Stimulated activated CD8-positive, alpha-beta memory T cell treated with anti-CD3 and anti-CD28 coated beads, Interleukin-2, amount 100 ng/mL, for 1 hour (primary cell): ENCODE measurements at places on chromosomes 13 and 19.
A peak's percentile ranks its signal among the peaks of the same experiment; 100 is the strongest.

DNA sequence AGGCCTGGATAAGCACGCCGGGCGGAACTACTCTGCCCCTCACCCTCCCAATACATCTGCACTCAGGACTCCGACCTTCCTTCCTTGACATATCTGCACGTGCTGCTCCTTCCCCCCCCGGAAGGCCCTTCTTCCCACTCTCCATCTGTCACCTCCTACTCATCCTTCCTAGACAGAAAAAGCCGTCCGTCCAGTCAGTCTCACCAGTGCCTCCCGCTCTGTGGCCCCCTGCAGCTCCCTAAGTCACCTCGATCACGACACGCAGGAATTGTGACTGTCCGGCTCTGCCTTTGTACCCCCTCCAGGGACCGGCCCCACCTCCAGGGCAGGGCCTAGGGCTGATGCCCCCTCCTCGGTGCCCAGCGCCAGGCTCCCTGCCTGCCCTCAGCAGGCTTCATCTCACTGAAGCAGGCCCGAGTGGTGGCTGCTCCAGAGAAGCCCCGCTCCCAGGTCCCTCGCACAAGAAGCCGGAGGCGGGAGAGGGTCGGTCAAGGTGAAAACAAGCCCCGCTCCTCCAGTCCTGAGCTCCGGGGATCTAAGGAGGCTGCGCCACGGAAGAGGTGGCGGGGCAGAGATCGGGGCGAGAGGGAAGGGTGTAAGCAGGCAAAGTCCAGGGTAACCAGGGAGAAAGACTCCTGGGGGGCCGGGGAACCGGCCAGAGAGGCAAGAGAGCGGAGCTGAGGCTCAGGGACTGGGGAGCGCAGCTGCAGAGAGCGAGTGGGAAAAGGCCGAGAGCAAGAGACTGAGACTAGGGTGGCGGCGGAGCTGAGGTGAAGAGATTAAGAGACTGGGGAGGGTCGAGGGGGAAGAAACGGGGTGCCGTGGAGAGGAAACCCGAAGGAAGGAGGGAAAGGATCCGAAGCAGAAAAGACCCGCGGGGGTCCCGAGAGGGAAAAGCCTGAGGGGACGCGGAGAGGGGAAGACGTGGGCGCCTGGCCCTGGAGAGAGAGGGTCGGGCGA is 1.1 kb downstream of the PPP6R1 start:
- DNase-seq, result no peak

DNA sequence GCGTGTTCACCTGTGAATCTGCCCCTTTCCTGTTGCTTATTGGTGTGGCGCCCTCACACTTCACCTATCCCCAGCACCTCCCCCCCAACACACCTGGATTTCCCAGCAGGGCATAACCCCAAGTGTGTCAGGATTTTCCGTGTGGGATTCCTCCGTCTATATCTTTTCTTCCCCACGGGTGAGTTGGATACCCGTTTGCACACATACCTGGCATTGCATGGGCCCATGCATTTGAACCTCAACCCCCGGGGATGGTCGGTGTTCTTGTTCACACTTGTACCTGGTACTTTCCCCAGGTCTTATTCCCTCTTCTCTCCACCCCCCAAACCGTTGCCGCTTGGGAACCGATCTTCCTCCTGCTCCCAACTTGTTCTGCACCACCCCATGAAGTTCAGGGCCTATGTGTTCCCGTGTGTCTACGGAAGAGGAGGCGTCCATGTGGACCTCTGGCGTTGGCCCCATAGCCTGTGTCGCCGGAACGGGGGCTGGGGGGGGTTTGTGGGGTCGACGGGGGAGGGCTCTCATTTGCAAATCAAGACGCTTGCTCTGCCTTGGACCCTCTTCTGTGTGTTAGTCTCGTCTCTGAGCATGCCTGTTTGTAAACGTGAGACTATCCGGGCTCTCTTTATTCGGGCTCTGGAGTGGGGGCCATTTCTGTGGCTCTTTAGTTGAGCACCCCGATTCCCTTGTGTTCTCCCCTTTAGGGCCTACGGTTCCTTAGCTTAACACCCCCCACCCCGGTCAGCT is 1.7 kb downstream of the PRR12 start:
- DNase-seq, result no peak

GRCh38 chr19:18782559-18783225 is 8.4 kb downstream of the COMP start:
- no peak for DNase-seq

DNA sequence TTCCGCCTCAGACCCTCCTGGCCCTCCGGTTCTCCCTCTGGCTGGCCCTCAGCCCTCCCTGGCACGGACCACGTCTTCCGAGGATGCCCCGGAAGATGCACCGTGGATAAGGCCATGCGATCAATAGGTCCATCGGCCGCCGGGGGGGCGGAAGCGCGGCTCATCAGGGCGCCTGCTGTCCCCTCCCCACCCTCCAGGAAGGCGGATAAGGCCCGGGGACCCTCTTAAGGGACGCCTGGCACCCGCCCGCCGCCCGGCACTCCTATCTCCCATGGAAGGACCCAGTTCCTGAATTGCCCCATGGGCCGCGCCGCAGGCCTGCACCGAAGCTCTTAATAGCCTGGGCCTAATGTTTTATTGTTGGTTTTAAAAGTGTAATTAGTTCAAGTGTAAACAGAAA is 46.2 kb upstream of the TCF3 start:
- no peak for DNase-seq

DNA sequence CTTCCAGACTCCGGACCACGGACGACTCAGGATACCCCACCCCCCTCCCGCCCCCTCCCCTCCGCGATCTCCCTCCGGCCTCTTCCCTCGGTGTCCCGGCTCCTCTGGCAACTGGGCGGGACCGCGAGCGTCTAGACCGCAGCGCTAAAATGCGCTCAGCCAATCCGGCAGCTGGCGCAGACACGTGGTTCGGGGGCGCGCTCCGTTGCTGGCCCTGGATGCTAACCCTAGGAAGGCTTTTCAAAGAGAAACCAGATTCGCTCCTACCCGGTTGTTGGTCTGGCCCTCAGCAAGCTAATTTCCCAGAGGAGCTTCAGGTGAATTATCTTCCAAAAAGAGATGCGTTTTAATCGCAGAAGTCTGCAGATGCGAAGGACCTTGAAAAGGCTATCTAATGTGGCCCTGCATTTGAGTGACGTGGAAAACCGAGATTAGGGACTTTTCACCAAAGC is at the start of gene DZIP1:
Gene DZIP1 (minus strand): TSS at position 106 of the 452 bp plus-strand sequence. CDS start 2,677 bp downstream, outside the sequence.
- DNase-seq, result no peak

DNA sequence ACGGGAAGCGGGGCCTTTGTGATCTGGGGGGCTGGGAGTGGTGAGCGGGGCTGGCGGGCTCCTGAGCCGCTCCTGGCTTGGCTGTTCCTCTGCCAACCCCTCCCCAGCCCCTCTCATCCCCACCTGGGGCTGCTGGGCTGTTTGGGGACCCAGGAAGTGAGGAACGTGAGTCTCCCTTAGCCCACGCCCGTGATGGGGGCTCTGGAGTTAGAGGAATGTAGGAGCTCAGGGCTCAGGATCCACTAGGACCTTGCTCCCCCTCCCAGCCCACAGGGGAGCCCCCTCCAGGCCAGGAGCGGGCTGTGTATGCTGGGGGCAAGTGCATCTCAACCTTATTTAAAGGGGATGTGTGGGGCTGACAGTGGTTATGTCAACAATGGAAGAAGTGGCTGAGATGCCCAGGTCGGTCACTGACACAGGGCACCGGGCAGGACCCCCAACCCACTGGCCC is 134.1 kb downstream of the URI1 start:
- DNase-seq, result no peak

- DNase-seq, result no peak
These were observed 15.5 kb downstream of the ZNF443 start for GRCh38 chr19:12425236-12425887.

- DNase-seq, result no peak
These were observed 152.1 kb downstream of the KCNRG start for GRCh38 chr13:50167224-50167947.

- no peak for DNase-seq
These were observed 22.0 kb downstream of the PLPP2 start for GRCh38 chr19:269241-269640.

- no peak for DNase-seq
These were observed 7.3 kb downstream of the TTC9B start for GRCh38 chr19:40210889-40211288.

GRCh38 chr19:55675661-55676354 is 782 bp downstream of the EPN1 start:
- DNase-seq, result no peak

DNA sequence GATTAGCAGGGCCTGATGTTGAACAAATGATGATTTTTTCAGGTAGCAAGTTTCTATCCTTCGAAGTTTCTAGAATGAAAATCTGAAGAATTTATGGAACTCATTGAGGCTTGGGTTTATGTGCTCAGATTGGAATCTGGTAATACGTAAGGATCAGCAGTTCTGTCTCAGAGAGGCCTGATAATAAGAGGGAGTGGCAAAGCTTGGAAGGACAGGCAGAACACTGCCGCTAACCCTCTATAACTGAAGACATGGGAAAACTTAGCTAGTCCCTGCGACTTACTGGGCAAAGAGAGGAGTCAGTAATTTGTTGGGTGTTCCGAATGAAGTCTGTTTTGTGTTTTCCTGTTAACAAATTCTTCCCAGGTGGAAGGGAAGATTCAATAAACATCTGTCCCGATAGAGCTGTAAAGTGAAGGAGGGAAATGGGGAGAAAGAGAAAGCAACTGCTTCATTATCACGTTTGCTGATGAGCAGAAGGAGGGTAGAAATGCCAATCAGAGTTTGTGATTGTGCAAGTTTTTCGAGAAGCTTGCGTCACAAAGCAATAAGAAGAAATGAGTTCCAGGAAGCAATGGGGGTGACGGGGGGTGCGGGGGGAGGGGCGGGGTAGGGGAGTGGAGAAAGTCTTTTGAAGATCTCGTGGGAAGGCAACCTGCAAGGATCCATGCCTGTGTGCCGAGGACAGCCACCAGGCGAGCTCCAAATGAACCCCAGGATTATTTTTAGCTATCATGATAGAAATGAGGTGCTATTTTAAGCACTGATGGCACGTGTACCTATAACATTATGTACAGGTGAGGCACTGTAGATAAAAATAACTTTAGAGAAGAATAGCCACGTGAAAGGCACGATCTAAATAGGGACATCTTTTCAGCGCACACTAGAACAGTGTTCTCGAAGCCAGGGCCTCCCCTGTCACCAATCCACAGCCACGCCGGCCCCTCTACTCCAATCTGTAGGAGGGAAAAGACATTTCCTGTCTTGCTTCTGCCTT is 224.1 kb downstream of the FGF9 start:
- DNase-seq, result no peak

DNA sequence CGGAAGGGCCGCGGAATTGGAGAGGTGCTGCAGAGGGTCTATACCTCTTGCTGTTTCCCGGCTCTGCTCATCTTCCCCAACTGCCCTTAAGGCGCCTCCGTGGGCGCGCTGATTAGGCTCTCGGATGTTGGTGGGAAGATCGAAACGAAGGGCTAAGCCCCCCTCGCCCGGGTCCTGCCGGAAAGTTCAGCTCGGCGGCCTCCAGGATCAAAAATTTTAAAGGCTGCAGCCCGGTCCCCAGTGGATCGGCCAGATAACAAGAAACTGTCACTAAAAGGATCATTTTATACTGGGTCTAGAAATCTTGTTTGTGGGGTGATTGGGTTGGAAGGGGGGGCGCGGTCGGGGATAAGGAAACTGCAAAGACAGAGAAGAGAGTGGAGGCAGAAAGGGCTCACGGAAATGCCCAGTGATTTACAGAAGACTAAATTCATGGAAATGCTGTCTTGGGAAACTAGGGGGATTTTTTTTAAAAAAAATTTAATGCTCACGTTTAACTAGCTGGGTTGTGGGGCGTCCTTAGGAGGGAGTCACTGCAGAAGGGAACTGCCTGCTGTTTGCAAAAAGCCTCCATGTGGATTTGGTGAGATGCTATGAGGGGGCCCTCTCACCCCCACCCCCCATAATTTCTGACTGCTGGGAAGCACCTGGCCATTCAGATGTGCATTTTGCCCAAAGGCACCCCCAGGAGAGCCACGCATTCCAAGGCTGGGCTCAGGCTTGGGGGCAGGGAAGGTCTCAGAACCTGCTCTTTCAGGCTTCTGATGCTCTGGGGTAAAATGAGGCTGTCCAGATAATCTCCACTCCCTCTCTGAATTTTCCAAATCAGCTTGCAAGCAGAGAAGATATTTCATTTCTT is 7.7 kb downstream of the CDX2 start:
- no peak for DNase-seq

- no peak for DNase-seq
These were observed 4.2 kb downstream of the POU4F1 start for GRCh38 chr13:78598966-78599644.

DNA sequence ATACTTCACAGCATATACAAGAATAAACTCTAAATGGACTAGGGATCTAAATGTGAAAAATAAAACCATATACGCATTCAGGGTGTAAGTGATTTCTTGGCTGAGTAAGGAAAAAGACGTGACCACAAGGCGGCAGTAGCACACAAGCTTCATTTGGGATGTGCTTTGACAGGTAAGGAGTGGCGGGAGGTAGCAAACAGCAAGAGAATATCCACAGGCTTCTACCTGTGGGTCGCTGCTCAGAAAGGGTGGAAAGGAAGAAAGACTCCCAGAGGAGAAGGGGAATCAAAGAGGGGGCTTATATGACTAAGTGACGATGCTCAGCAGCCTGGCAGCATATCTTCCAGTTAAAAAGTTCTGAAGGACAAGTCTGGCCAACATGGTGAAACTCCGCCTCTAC is 2.5 kb upstream of the ZNF121 start:
- peak; percentile 51 for DNase-seq

DNA sequence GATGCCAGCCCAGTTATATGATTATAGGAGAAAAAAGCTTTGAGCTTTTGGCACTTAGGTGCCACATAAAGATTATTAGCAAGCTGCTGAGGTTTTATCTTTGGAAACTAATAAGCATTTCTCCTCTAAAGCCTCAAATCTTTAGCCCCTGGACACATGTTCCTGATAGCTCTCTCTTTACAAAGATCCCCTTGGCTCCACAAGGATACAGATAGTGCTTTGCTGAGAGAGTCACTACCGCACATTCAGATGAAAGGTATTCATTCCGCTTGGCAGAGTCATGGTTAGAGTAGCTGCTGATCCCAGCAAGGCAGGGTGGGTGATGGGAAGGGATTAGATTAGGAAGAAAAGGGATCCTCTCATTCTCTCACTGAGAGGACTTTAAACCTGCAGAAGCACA is 28.2 kb upstream of the PSG7 start:
- DNase-seq, result no peak

- DNase-seq, result no peak
These were observed 1.6 kb upstream of the CFAP97D2 start for GRCh38 chr13:114177245-114178010.

- no peak for DNase-seq
These were observed 25.0 kb downstream of the LHFPL6 start for GRCh38 chr13:39577838-39578491.

DNA sequence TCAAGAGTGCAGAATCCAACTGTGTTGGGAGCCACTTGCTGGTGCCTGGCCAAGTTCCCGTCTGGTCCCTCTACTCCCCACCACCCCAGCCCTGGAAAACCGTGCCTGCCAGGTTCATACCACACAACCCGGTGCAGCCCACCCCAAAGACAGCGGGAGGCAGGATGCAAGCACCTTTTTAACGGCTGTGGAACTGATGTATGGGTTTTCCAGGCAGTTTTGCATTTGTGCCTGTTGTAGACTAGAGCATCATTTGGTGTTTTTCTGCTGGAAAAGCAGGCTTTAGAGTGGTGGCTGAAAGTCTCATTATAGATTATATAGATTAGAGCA is 13.5 kb downstream of the TFDP1 start:
- no peak for DNase-seq
